ENCODE measurements at places on chromosomes 6 and 20. TPM values are rescaled to one million over a fixed set of nuclear protein-coding genes. Genes with fewer than 3 reads are reported as not detected.

GRCh38 chr20:36421641-36422040, 115.5 kb downstream of the DLGAP4 start:
- H3K27me3 ChIP-seq, result no peaks in the 10 kb centered on the region
- H3K4me3 ChIP-seq, result no peak overlapping the region
- no peak overlapping the region for H3K27ac ChIP-seq
- DNase-seq, result no peak

ATF6B gene
- total RNA-seq, result 121 TPM

DNA sequence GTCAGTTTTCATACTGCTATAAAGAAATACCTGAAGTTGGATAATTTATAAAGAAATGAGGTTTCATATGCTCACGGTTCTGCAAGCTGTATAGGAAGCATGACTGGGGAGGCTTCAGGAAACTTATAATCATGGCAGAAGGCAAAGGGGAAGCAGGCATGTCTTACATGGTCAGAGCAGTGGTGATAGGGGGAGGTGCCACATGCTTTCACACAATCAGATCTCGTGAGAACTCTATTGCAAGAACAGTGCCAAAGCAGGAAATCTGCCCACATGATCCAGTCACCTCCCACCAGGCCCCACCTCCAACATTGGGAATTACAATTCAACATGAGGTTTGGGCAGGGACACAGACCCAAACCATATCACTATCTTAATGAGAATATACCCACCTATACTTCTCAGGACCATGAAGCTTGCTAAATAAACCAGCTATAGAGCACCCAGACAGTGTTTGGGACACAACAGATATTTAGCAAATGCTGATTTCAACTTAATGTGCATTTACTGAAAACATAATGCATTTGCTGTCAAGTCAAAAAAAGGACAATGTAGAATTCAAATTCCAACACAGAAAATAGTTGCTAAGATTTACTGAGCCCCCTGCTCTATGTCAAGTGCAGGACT, 63.8 kb downstream of the TNFRSF21 start:
- H3K27ac ChIP-seq, result no peak overlapping the region
- no peaks in the 10 kb centered on the region for H3K36me3 ChIP-seq
- H3K4me1 ChIP-seq, result no peaks in the 10 kb centered on the region
- no peak for DNase-seq
- H3K4me3 ChIP-seq, result no peak overlapping the region

DNA sequence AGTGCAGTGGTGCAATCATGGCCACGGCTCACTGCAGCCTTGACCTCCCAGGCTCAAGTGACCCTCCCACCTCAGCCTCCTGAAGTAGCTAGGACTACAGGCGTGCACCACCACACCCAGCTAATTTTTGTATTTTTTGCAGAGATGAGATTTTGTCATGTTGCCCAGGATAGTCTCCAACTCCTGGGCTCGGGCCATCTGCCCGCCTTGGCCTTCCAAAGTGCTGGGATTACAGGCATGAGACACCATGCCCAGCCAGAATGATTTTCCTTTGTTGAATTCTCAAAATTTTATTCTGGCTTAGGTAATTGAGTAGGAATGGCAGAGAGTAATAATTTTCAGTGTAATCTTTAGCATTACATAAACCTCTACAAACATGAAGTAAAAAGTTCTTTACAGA, 37.1 kb downstream of the SLC16A10 start:
- no peaks in the 10 kb centered on the region for H3K4me1 ChIP-seq
- no peak overlapping the region for H3K4me3 ChIP-seq
- H3K27ac ChIP-seq, result no peak overlapping the region
- no peaks in the 10 kb centered on the region for H3K27me3 ChIP-seq
- no peaks in the 10 kb centered on the region for H3K36me3 ChIP-seq

NFKBIL1 gene
- 20.2 TPM for total RNA-seq

DNA sequence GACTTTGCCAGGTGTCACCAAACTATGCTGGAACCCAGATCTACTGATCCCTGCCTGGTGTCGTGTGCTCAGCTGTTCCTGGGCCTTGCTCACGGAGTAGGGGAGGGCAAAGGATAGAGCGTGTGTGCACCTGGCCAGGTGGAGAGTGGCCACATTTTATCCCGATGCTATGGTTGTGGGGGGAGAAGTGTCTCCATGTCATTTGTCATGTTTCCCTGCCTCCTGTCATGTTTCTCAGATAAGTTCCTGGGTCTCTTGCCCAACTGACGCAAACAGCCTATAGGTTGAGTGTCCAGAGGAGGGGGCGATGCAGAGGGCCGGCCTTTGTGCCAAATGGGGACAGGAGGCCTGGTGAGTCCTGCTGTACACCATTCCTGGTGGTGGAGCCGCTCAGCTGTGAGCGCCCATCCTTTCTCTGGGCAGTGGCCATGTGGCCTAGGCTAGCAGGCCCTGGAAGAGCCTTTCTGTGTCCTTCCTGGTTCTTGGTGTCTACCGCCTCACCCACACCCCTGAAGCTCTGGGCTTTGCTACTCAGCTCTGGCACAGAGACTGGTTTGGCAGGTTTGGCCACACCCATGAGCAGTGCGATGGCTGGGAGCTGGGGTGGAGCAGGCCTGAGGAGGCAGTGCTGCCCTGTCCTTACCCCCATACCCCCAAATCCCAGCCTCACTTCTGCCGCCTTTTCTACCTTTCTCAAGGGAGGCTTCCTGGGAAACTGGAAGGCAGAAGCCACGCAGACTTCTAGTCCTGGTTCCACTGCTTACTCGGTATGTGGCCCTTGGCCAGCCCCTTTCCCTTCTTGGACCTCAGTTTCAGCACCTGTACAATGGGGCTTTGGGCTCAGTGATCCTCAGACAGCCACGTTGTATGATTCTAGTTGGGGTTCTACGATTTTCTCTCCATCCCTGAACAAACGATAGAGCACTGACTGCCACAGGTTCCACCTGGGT, 32.3 kb upstream of the EPB41L1 start:
- no peak overlapping the region for H3K27ac ChIP-seq
- no peak overlapping the region for H3K4me3 ChIP-seq

FOXC1 gene
- total RNA-seq, result 1.8 TPM

RBM24 gene
- 39.0 TPM for total RNA-seq

DNA sequence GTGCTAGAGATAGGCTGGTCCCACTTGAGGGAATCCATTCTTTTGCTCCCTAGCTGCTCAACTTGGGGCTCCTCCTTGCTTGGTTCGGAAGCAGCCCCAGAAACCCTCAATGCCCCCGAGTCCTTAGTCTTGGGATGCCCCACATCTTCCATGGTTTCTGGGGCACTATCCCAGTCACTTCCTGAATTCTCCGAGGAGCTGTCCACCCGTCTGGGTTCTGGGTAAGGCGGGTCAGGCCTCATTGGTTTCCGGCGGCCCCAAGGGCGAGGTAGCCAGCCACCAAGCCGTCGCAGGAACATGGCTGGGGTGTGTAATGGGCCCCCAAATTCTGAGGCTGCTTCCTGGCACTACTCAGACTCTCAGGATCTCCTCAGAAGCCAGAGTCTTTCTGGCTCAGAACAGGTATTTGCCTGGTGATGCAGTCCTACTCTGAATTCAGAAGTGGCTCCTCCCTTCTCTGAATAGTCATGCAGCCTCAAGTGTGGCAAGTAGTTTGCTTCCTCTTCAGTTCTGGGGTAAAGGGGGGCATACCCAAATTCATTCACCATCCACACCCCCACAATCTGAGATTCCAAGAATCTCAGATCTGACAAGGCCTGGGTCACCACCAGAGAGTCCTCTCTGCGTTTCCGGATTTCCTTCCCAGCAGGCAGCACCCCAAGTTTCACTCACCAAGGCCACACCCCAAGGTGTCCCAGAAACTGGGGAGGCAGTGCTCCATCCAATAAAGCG, 763 bp downstream of the C6orf47 start:
- H3K27me3 ChIP-seq, result no peaks in the 10 kb centered on the region
- H3K4me1 ChIP-seq, result peaks cover 19% of the 10 kb centered on the region
- H3K36me3 ChIP-seq, result no peaks in the 10 kb centered on the region
- peak overlapping the region; percentile 71 for H3K4me3 ChIP-seq
- peak overlapping the region; percentile 91 for H3K27ac ChIP-seq
